ENCODE measurements at places on chromosomes 3 and 15.

DNA sequence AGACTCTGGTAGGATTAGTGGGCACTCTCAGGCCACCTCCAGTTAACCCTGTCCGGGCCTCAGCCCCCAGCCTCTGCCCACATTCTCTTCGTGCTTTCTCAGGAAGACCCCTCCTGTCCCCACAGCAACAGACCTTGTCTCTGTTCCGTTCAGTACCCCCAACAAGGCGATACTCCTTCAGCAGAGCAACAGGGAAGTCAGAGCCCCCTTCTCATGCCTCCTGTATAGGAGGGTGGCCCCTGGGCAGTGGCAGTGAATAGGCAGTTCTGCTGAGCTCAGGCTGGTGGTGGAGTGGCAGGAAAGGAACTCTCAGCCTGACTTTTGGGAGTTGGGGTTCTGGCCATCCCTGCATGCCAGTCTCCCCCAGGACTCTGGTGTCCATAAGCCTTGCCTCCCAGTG lies 513 bp downstream of the SEMA3B start:
- DNase-seq, result no peak

DNA sequence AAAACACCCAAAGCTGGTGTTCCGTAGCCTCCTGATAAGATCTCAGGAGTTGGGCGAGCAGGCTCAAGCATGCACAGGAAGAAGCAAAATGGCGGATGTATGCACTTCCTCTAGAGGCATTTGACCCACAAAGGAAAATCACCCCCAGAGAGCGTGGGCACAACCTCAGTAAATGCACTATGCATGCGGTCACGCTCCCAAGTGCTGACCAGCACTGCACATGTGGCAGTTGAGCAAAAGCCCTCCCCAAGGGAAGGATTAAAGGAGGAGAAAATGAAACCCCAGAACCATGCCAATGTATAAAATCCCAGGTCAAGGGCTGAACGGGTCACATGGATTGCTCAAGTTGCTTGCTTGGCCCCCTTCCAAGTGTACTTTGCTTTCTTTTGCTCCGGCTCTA lies 289.4 kb upstream of the IGF1R start:
- DNase-seq, result no peak

- no peak for DNase-seq
These were observed 34.7 kb upstream of the PDE8A start for GRCh38 chr15:84946772-84947489.

DNA sequence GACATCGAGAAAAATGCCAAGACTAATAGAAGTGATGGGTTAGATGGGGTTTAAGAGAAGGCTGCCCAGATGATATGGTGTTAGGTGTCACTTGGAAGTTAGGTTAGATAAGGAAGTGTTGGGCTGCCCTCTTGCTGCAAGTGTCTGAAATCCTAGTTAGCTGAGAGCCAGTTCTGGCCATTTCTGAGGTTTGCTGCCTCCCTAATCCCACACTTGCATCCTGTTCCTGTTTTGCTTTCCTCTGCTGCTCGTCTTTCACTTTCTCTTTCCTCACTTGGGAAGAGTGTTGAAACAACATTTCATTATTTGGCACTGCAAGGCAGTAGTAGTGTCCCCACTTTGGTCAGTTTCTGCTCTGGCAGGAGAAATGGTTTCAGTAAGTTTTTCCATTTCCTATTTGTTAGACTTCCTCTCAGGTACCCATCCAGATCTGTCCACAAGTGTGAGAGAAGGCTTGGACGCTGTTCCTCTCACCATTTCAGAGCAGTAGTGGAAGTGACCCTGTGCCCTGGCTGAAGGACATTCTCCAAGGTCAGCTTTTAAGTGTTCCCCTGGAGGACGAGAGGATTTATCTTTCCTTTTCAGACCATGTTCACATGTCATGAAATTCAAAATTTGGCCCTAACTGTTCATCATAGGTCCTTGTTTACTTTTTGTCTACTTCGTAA lies 93.3 kb downstream of the ADAMTSL3 start:
- DNase-seq, result no peak

- no peak for DNase-seq
These were observed 53.5 kb upstream of the TIPARP start for GRCh38 chr3:156620901-156621300.

Measured in NCI-H146 (cell line).